ENCODE measurements at places on chromosomes 1 and 21. TPM values are rescaled to one million over a fixed set of nuclear protein-coding genes. Genes with fewer than 3 reads are reported as not detected.

DNA sequence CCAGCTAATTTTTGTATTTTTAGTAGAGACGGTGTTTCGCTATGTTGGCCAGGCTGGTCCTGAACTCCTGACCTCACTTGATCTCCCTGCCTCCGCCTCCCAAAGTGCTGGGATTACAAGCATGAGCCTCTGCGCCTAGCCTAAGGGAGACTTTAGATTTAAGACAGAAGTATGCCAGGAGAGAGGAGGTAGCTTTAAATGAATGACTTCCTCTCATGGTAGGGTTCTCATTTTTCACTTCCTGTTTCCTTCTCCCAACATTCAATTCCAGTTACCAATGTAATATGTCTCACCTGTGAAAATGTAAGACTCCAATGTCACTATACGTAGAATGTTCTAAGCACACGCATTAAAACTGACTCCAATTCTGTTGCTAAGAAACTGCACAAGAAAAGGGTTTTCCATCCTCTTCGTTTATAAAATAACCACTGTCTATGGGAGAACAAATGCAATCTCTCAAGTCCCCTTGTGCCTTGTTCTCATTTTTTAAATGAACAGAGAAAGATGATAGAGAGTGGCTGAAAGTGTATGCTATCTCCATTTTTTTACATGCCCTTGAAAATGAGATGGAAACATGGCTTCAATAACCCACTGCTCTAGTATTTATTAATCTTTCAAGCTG is 140.0 kb downstream of the SLC45A1 start:
- H3K4me3 ChIP-seq: no peak overlapping the region
- H3K36me3 ChIP-seq: no peaks in the 10 kb centered on the region
- no peak for DNase-seq
- H3K4me1 ChIP-seq: peaks cover 40% of the 10 kb centered on the region

GRCh38 chr1:17093822-17094393 is 25.3 kb downstream of the PADI2 start:
- no peaks in the 10 kb centered on the region for H3K36me3 ChIP-seq
- H3K4me1 ChIP-seq: peaks cover 12% of the 10 kb centered on the region
- H3K27ac ChIP-seq: no peak overlapping the region
- H3K27me3 ChIP-seq: no peaks in the 10 kb centered on the region

DNA sequence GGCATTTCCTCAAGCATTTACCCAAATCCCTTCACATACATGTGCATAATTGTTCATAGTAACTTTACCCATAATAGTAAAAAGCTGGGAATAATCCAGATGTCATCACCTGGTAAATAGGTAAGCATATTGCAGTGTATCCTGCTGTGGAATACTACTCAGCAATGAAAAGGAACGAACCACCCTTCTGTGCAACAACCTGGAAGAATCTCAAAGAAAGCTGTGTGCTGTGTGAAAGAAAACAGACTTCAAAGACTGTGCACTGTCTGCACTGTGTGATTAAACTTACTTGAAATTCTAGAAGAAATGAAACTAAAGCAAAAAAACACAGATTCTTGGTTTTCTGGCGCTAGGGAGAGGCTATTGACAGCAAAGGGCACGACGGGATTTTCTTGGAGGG is 13.5 kb downstream of the TFF2 start:
- H3K27me3 ChIP-seq: no peaks in the 10 kb centered on the region
- no peak overlapping the region for H3K4me3 ChIP-seq
- H3K36me3 ChIP-seq: no peaks in the 10 kb centered on the region
- H3K27ac ChIP-seq: no peak overlapping the region

GRCh38 chr1:74767490-74767889 is 34.5 kb downstream of the TYW3 start:
- H3K27ac ChIP-seq: no peak overlapping the region
- H3K36me3 ChIP-seq: no peaks in the 10 kb centered on the region
- H3K4me1 ChIP-seq: no peaks in the 10 kb centered on the region
- DNase-seq: peak; percentile 40
- no peaks in the 10 kb centered on the region for H3K27me3 ChIP-seq
- H3K4me3 ChIP-seq: no peak overlapping the region

- no peak overlapping the region for H3K4me3 ChIP-seq
- H3K36me3 ChIP-seq: no peaks in the 10 kb centered on the region
- no peak overlapping the region for H3K27ac ChIP-seq
- H3K4me1 ChIP-seq: no peaks in the 10 kb centered on the region
These were observed 61.5 kb downstream of the ARHGEF16 start for GRCh38 chr1:3515774-3516480.

GRCh38 chr1:101227837-101228236 is 9.0 kb upstream of the S1PR1 start:
- H3K4me1 ChIP-seq: no peaks in the 10 kb centered on the region
- no peaks in the 10 kb centered on the region for H3K27me3 ChIP-seq
- H3K27ac ChIP-seq: no peak overlapping the region
- H3K4me3 ChIP-seq: no peak overlapping the region
- no peaks in the 10 kb centered on the region for H3K36me3 ChIP-seq

GRCh38 chr1:117094841-117095604 is 26.5 kb downstream of the TRIM45 start:
- H3K4me3 ChIP-seq: no peak overlapping the region
- DNase-seq: no peak
- H3K36me3 ChIP-seq: no peaks in the 10 kb centered on the region
- no peaks in the 10 kb centered on the region for H3K4me1 ChIP-seq
- H3K27ac ChIP-seq: no peak overlapping the region

DNA sequence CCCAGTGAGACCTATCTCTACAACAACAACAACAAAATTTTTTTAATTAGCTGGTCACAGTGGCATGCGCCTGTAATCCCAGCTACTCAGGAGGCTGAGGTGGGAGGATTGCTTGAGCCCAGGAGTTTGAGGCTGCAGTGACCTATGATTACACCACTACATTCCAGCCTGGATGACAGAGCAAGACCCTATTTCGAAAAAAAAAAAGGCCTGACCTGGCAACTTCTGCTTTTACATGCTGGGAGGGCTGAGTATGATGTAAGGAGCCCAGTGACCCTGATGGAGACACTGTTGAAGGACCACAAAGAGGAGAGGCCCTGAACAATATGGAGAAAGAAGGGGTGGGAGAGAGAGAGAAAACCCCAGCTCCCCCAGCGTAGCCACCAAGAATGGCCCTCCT is 9.2 kb upstream of the VPS26C start:
- no peaks in the 10 kb centered on the region for H3K4me1 ChIP-seq
- H3K36me3 ChIP-seq: no peaks in the 10 kb centered on the region
- DNase-seq: no peak

GRCh38 chr1:73104749-73105148 is 822.4 kb upstream of the NEGR1 start:
- no peak for DNase-seq
- no peaks in the 10 kb centered on the region for H3K4me1 ChIP-seq
- no peak overlapping the region for H3K27ac ChIP-seq
- H3K27me3 ChIP-seq: no peaks in the 10 kb centered on the region
- H3K4me3 ChIP-seq: no peak overlapping the region

- peaks cover 9% of the 10 kb centered on the region for H3K36me3 ChIP-seq
- H3K4me1 ChIP-seq: peaks cover 20% of the 10 kb centered on the region
- no peak overlapping the region for H3K4me3 ChIP-seq
- peak overlapping the region; percentile 16 for H3K27ac ChIP-seq
- DNase-seq: peak; percentile 77
These were observed 27.7 kb downstream of the PTPRF start for GRCh38 chr1:43558346-43558841.

- DNase-seq: peak; percentile 80
- H3K4me3 ChIP-seq: no peak overlapping the region
- no peaks in the 10 kb centered on the region for H3K36me3 ChIP-seq
- peaks cover 14% of the 10 kb centered on the region for H3K4me1 ChIP-seq
These were observed 1.6 kb upstream of the AJAP1 start for GRCh38 chr1:4652631-4653327.

GRCh38 chr1:169943963-169944526 is 50.3 kb upstream of the SCYL3 start:
- H3K4me3 ChIP-seq: no peak overlapping the region
- no peak for DNase-seq
- H3K4me1 ChIP-seq: no peaks in the 10 kb centered on the region
- no peak overlapping the region for H3K27ac ChIP-seq
- no peaks in the 10 kb centered on the region for H3K27me3 ChIP-seq

DNA sequence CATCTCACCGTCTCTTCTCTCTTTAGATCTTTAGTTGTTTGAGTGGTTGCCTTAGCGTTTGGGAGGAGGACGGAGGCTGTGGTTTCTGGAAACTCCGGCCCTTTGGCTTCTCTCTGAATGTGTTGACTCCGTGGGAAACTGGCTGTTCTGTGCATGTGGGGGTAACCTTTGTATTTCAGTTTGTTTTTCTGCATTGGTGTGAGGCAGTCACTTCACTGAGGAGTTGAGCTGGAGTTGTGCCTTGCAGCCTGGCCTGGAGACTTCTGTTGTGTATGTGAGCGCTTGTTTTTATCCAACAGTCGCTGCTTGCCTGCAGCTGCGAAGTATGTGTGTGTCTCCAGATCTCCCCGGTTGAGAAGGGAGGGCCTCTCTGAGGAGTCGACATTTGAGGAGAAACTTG is 33.6 kb downstream of the CLDN14 start:
- no peak overlapping the region for H3K27ac ChIP-seq
- no peaks in the 10 kb centered on the region for H3K27me3 ChIP-seq
- no peaks in the 10 kb centered on the region for H3K4me1 ChIP-seq
- H3K4me3 ChIP-seq: no peak overlapping the region
- H3K36me3 ChIP-seq: no peaks in the 10 kb centered on the region
- no peak for DNase-seq

DNA sequence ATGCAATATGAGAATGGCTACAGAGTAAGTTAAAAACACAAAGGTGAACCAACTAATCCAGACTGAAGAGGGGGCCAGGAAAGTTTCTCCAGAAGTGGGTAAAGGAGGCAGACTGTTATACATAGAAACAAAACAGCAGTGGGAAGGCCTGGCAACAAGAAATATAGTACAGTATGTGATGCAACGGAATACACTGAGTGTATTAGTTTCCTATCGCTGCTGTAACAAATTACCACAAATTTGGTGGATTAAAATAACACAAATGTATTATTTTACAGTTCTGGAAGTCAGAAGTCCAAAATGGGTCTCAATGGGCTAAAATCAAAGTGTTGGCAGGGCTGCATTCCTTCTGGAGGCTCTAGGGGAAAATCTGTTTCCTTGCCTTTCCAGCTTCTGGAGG is 95.2 kb downstream of the ZSWIM5 start:
- H3K4me1 ChIP-seq: no peaks in the 10 kb centered on the region
- H3K36me3 ChIP-seq: no peaks in the 10 kb centered on the region
- no peak overlapping the region for H3K4me3 ChIP-seq
- H3K27me3 ChIP-seq: no peaks in the 10 kb centered on the region

GRCh38 chr21:27070861-27071670 is 104.2 kb upstream of the ADAMTS5 start:
- no peaks in the 10 kb centered on the region for H3K4me1 ChIP-seq
- no peak for DNase-seq
- no peak overlapping the region for H3K4me3 ChIP-seq
- no peaks in the 10 kb centered on the region for H3K36me3 ChIP-seq
- no peaks in the 10 kb centered on the region for H3K27me3 ChIP-seq

GRCh38 chr1:187871177-187871845 is 1042.6 kb downstream of the PLA2G4A start:
- H3K4me1 ChIP-seq: no peaks in the 10 kb centered on the region
- no peak overlapping the region for H3K4me3 ChIP-seq
- peak; percentile 3 for DNase-seq
- no peak overlapping the region for H3K27ac ChIP-seq

GRCh38 chr1:57270927-57271698 is 152.7 kb downstream of the DAB1 start:
- no peak overlapping the region for H3K27ac ChIP-seq
- DNase-seq: peak; percentile 12
- H3K27me3 ChIP-seq: no peaks in the 10 kb centered on the region
- no peaks in the 10 kb centered on the region for H3K36me3 ChIP-seq

DNA sequence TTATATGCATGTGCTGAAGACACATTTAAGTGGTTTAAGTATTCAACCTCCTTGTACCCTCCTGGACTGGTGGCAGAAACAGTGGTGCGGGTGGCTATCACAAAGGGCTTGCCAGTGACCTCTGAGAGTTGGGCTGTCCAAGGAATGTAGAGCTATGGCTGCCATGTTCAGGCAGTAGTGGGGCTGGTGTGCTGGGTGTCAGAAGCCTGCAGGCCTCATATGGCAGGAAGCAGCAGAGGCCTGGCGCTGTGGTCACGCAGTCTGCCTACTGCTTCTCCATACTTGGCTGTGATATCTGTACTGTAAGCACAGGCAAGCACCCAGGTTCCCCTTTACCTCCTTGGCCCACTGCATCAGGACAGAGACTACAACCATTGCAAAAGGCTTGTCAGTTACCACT is 870.0 kb downstream of the LRRIQ3 start:
- no peak for DNase-seq
- H3K36me3 ChIP-seq: no peaks in the 10 kb centered on the region
- H3K4me3 ChIP-seq: no peak overlapping the region
- no peaks in the 10 kb centered on the region for H3K4me1 ChIP-seq
- no peaks in the 10 kb centered on the region for H3K27me3 ChIP-seq

DNA sequence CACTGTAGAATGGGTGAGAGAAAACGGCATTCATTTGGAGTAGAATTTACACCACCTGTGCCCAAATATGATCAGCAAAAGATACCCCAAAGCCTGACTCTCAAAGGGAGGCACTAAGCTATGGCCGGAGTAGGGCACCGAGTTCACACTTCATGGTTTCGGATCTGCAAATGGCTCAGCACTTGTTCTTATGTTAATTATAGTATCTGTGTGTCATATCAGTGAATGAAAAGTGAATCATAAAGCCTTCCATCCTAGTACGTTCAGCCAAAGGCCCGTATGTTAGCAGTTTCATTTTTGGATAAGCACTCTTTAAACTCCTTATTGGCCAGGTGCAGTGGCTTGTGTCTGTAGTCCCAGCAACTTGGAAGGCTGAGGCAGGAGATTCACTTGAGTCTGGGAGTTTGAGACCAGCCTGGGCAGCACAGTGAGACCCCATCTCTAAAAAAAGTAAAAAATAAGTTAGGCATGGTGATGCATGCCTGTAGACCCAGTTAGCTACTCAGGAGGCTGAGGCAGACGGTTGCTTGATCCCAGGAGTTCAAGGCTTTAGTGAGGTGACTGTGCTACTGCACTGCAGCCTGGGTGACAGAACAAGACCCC is 4.9 kb upstream of the CORT start:
- no peaks in the 10 kb centered on the region for H3K27me3 ChIP-seq
- no peak overlapping the region for H3K4me3 ChIP-seq
- H3K27ac ChIP-seq: no peak overlapping the region
- H3K4me1 ChIP-seq: peaks cover 3% of the 10 kb centered on the region
- DNase-seq: no peak
- no peaks in the 10 kb centered on the region for H3K36me3 ChIP-seq

- H3K27ac ChIP-seq: no peak overlapping the region
- no peaks in the 10 kb centered on the region for H3K36me3 ChIP-seq
- DNase-seq: no peak
- no peaks in the 10 kb centered on the region for H3K27me3 ChIP-seq
- H3K4me1 ChIP-seq: no peaks in the 10 kb centered on the region
These were observed 52.2 kb upstream of the RCOR3 start for GRCh38 chr1:211206981-211207380.

GRCh38 chr1:76786222-76786621 is 81.1 kb upstream of the ST6GALNAC5 start:
- H3K27me3 ChIP-seq: no peaks in the 10 kb centered on the region
- no peaks in the 10 kb centered on the region for H3K4me1 ChIP-seq
- H3K27ac ChIP-seq: no peak overlapping the region

The VSIG8 gene
- total RNA-seq: not detected

The UBL4B gene
- total RNA-seq: not detected

The ASCL5 gene
- total RNA-seq: not detected

The CYP4A22 gene
- total RNA-seq: not detected

The CCDC24 gene
- 13.5 TPM for total RNA-seq

Data from neural progenitor cell (in vitro differentiated cells).